Right renal pelvis (tissue), 4 donors: ENCODE measurements at places on chromosomes 7 and 10.

GRCh38 chr10:26494018-26494417, 55.9 kb downstream of the APBB1IP start:
- no peak for DNase-seq

DNA sequence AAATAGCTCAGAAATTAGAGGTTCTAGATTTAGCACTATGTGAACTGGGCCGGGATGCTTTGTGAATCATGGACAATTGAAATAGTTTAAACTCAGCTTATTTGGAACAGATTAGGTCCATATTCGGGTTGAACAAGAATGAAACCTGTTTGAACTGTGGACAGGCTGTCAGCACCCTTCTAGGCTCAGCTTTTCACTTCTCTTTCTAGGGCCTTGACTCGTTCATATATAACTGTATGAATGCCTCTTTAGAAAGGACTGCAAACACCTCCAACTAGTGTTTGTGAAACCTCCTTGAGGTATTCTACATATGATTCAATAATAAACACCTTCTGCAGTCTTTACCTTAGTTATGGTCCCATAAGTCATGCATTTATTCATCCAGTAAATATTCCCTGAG, 115.6 kb downstream of the REEP3 start:
- no peak for DNase-seq

GRCh38 chr10:104581884-104582601, 59.0 kb upstream of the SORCS3 start:
- DNase-seq, result no peak

- peak; percentile 49 for DNase-seq
Measured at GRCh38 chr7:107661081-107661864, 645 bp downstream of the SLC26A4 start.

DNA sequence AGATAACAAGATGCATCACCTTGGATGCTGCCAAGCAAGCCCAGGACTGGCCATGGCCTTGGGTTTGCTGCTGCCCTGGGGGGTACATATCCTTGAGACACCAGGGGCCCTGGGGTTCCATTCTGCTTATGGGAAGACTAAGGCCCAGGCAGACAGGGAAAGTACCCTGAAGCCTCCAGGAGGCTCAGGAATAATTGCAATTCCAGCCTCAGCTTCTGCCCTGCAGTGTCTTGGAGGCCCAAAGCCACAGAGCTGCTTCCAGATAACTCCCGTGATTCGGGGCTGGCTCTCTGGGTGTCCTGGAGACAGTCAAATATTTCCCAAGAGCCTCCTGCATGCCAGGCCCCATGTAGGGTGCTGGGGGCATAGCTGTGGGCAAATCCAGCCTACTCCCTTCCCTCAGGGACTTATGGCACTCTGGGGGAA, 22.6 kb downstream of the MYL10 start:
- no peak for DNase-seq

GRCh38 chr10:120131183-120131582, 238.7 kb downstream of the SEC23IP start:
- peak; percentile 55 for DNase-seq

- no peak for DNase-seq
Measured at GRCh38 chr10:67808704-67809103, 29.3 kb downstream of the DNAJC12 start.

DNA sequence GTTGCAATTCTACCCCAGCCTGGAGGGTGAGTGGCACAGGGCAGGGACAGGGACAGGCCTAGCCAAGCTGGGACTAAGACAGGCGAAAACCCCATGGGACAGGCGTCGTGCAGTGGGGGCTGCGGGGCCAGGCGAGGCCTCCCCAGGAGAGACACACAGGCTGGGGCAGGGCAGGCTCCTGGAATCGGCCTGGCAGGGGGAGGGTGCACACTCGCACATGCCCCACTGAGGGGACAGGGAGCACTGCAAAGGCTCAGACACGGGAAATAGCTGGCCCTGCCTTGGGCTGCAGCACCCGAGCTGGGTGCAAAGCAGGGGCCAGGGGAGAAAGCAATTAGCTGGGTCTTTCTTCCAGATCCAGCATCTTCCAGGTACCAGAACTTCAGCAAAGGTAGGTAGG, 10.4 kb downstream of the LAT2 start:
- DNase-seq, result no peak

- DNase-seq, result no peak
Measured at GRCh38 chr7:50145801-50146338, 52.8 kb upstream of the ZPBP start.

- DNase-seq, result no peak
Measured at GRCh38 chr7:131522325-131522930, 34.0 kb downstream of the PODXL start.
